Endodermal cell (in vitro differentiated cells): ENCODE measurements at places on chromosomes 1 and 21. TPM values are rescaled to one million over a fixed set of nuclear protein-coding genes. Genes with fewer than 3 reads are reported as not detected.

DNA sequence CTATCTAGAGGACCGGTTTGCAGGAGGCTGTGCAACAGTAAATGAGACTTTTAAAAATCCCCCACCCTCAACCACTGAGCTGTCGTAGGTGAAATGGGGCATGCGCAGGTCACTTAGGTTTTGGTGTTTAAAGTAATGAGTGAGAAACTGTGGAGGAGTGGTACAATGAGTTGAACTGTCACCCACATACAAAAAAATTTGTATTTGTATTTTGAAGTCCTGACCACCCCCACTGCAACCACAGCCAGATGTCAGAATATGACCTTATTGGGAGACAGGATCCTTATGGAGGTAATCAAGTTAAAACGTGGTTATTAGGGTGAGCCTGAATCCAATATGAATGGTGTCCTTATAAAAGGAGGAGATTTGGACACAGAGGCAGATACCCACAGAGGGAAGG is 1.6 kb upstream of the IRF6 start:
- DNase-seq = no peak
- no peak overlapping the region for H3K4me3 ChIP-seq
- peaks cover 4% of the 10 kb centered on the region for H3K4me1 ChIP-seq

GRCh38 chr1:61208831-61209230 is 126.5 kb downstream of the NFIA start:
- H3K4me3 ChIP-seq = no peak overlapping the region
- no peaks in the 10 kb centered on the region for H3K4me1 ChIP-seq
- no peak overlapping the region for H3K27ac ChIP-seq
- H3K36me3 ChIP-seq = no peaks in the 10 kb centered on the region

GRCh38 chr1:214018386-214019268 is 30.9 kb downstream of the PROX1 start:
- H3K36me3 ChIP-seq = no peaks in the 10 kb centered on the region
- H3K27ac ChIP-seq = no peak overlapping the region
- no peak for DNase-seq
- H3K4me1 ChIP-seq = peaks cover 9% of the 10 kb centered on the region

GRCh38 chr21:38954588-38955004 is 148.9 kb downstream of the ETS2 start:
- no peak for DNase-seq
- no peaks in the 10 kb centered on the region for H3K27me3 ChIP-seq
- H3K4me3 ChIP-seq = no peak overlapping the region
- H3K36me3 ChIP-seq = no peaks in the 10 kb centered on the region
- peaks cover 29% of the 10 kb centered on the region for H3K4me1 ChIP-seq

GRCh38 chr1:240385985-240386978 is 225.7 kb downstream of the GREM2 start:
- no peak overlapping the region for H3K27ac ChIP-seq
- H3K4me3 ChIP-seq = no peak overlapping the region
- DNase-seq = no peak
- no peaks in the 10 kb centered on the region for H3K4me1 ChIP-seq
- H3K36me3 ChIP-seq = peaks cover 51% of the 10 kb centered on the region

DNA sequence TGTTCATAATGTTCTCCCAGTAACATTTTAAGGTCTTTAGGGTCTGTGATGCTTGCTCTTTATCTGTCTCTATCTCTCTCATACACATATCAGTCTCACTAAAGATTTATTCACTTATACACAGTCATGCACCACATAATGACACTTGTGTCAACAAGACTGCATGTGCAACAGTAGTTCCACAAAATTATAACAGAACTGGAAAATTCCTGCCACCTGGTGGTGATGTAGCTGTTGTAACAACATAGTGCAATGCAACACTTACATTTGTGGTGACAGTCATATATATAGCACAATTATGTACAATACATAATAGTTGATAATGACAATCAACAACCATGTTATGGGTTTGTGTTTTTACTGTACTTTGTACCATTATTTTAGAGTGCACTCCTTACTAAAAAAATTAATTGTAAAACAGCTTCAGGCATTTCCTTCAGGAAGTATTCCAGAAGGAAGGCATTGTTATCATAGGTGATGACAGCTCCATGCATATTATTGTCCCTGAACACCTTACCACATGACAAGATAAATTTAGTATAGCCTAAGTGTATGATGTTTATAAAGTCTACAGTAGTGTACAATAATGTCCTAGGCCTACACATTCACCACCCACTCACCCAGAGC is 8.1 kb downstream of the TDRD5 start:
- no peaks in the 10 kb centered on the region for H3K4me1 ChIP-seq
- no peak overlapping the region for H3K27ac ChIP-seq
- H3K27me3 ChIP-seq = peaks cover 4% of the 10 kb centered on the region
- no peak overlapping the region for H3K4me3 ChIP-seq
- no peak for DNase-seq
- no peaks in the 10 kb centered on the region for H3K36me3 ChIP-seq

GRCh38 chr21:17003763-17004373 is 509.0 kb upstream of the CXADR start:
- H3K27me3 ChIP-seq = no peaks in the 10 kb centered on the region
- no peaks in the 10 kb centered on the region for H3K36me3 ChIP-seq
- no peak overlapping the region for H3K4me3 ChIP-seq
- H3K4me1 ChIP-seq = no peaks in the 10 kb centered on the region
- no peak for DNase-seq
- H3K27ac ChIP-seq = peak overlapping the region; percentile 94

- no peak overlapping the region for H3K27ac ChIP-seq
- no peak overlapping the region for H3K4me3 ChIP-seq
- no peak for DNase-seq
- H3K4me1 ChIP-seq = peaks cover 22% of the 10 kb centered on the region
- no peaks in the 10 kb centered on the region for H3K36me3 ChIP-seq
Measured at GRCh38 chr1:59766227-59766855, 48.4 kb upstream of the HOOK1 start.

DNA sequence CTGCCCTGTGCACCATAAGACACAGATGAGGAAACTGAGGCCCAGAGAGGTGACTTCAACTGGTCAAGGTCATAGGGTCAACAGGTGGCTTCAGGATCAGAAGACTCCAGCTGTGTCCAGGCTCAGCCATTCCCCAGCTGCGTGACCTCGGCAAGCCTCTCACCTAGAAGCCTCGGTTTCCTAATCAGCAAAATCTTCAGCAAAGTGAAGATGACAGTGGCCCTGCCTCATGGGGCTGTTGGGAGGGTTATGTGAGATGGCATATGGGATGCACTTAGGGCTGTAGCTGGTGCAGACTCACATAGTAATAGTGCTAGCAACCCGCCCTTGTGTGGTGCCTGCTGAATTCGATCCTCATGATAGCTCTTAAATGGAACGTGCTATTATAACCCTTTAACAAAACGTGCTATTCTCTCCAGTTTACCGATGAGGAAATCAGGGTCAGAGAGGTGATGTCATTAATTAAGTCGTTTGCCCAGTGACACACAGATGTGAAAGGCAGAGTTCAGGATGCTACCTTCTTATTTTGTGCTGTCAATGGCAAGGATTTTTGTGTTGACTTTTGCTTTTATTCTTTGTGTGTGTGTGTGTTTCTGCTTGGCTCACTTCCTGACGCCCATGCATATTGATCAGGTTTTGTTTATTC is 472.9 kb downstream of the MATN1 start:
- no peaks in the 10 kb centered on the region for H3K36me3 ChIP-seq
- H3K4me1 ChIP-seq = peaks cover 4% of the 10 kb centered on the region
- H3K4me3 ChIP-seq = no peak overlapping the region
- no peaks in the 10 kb centered on the region for H3K27me3 ChIP-seq
- no peak for DNase-seq
- no peak overlapping the region for H3K27ac ChIP-seq

GRCh38 chr1:204685236-204686006 is at the start of gene LRRN2:
Gene LRRN2 (minus strand): TSS chr1:204685738. CDS start chr1:204619992, 65,746 bp downstream.
- peak; percentile 79 for DNase-seq
- no peak within 1 kb of the TSS for H3K27ac ChIP-seq
- peak within 1 kb of the TSS; percentile 79 for H3K4me3 ChIP-seq

GRCh38 chr1:156933136-156933535 is 12.7 kb downstream of the LRRC71 start:
- no peak overlapping the region for H3K4me3 ChIP-seq
- peaks cover 34% of the 10 kb centered on the region for H3K36me3 ChIP-seq
- H3K27me3 ChIP-seq = peaks cover 16% of the 10 kb centered on the region
- H3K4me1 ChIP-seq = no peaks in the 10 kb centered on the region

GRCh38 chr1:241706967-241707366 is 54.9 kb downstream of the WDR64 start:
- no peaks in the 10 kb centered on the region for H3K4me1 ChIP-seq
- DNase-seq = no peak
- no peak overlapping the region for H3K27ac ChIP-seq
- H3K4me3 ChIP-seq = no peak overlapping the region
- H3K27me3 ChIP-seq = peaks cover 44% of the 10 kb centered on the region
- H3K36me3 ChIP-seq = no peaks in the 10 kb centered on the region

DNA sequence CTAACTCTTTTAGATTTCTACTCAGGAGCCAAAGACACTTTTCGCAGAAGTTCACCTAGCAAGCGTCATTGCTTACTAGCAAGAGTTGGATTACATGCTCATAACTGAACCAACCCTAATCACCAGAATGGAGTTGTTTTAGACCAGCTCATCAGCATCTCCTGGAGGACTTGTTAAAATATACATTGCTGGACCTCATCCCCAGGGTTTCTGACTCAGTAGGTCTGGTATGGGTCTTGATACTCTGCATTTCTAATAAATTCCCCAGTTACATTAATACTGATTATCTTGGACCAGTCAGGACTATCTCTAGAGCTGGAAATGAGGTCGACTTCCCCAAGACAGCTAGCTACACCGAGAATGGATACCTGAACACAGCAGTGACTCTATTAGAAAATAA is 9.7 kb upstream of the PRDX6 start:
- DNase-seq = no peak
- H3K4me3 ChIP-seq = no peak overlapping the region
- H3K36me3 ChIP-seq = peaks cover 41% of the 10 kb centered on the region

GRCh38 chr1:46802901-46803574 is 4.2 kb downstream of the CYP4B1 start:
- no peak overlapping the region for H3K4me3 ChIP-seq
- DNase-seq = no peak
- peaks cover 4% of the 10 kb centered on the region for H3K4me1 ChIP-seq
- peaks cover 15% of the 10 kb centered on the region for H3K27me3 ChIP-seq
- H3K27ac ChIP-seq = no peak overlapping the region

DNA sequence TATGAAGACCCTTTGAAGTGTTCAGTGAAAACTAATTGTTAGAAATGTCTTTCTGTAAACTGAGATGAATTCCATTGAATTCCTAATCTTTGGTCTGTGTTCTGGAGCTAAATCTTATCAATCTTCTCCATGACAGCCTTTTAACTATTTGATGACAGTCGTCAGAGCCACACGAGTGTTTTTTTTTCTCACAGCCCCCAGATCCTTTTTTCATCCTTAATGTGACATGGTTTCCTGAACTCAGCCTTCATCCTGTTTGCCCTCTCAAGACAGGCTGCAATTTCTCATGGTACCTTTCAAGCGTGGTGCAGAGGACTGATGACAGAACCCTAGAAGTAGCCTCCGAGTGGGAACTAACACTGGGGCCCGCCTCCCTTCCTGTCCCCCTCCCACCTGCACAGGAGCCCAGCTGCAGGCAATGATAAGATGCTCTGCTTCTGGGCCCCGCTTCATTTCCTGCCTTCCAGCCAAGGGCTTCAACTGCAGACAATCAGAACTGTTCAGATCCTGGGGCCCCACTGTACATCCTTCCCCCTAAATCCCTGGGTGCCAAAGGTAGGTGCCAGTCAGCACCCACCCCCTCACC is 114.6 kb upstream of the VAV3 start:
- no peaks in the 10 kb centered on the region for H3K36me3 ChIP-seq
- H3K27me3 ChIP-seq = no peaks in the 10 kb centered on the region
- H3K4me3 ChIP-seq = no peak overlapping the region
- peaks cover 4% of the 10 kb centered on the region for H3K4me1 ChIP-seq
- H3K27ac ChIP-seq = no peak overlapping the region

- H3K4me3 ChIP-seq = no peak overlapping the region
- H3K36me3 ChIP-seq = peaks cover 40% of the 10 kb centered on the region
- H3K4me1 ChIP-seq = peaks cover 2% of the 10 kb centered on the region
- H3K27me3 ChIP-seq = no peaks in the 10 kb centered on the region
- DNase-seq = peak; percentile 71
- H3K27ac ChIP-seq = no peak overlapping the region
Measured at GRCh38 chr1:231550448-231550781, 21.9 kb downstream of the TSNAX start.

- no peak for DNase-seq
- no peak overlapping the region for H3K4me3 ChIP-seq
- no peaks in the 10 kb centered on the region for H3K27me3 ChIP-seq
- no peaks in the 10 kb centered on the region for H3K4me1 ChIP-seq
- no peaks in the 10 kb centered on the region for H3K36me3 ChIP-seq
- no peak overlapping the region for H3K27ac ChIP-seq
Measured at GRCh38 chr1:50458507-50458906, 35.3 kb upstream of the DMRTA2 start.

DNA sequence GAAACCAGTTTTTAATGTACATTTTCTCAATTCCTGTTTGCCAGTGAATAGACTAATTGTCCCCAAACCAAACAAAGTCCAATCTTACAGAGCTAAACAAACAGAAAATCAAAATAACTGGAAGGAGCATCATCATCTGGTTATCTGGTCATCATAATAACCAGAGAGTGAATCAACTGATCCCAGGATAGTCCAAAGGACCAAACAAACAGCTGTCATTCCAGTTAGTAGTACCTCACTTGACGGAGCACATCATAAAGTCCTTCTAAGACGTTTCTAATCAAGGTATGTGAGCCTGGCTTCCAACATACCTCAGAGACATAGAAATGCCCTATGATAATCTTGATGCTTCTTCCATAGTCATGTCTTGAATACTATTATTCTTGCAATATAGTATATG is 240.5 kb downstream of the LTN1 start:
- no peaks in the 10 kb centered on the region for H3K4me1 ChIP-seq
- H3K36me3 ChIP-seq = no peaks in the 10 kb centered on the region
- no peak for DNase-seq
- H3K4me3 ChIP-seq = no peak overlapping the region
- no peaks in the 10 kb centered on the region for H3K27me3 ChIP-seq

GRCh38 chr1:43611950-43612349 is 38.0 kb upstream of the KDM4A start:
- no peak overlapping the region for H3K27ac ChIP-seq
- H3K36me3 ChIP-seq = peaks cover 45% of the 10 kb centered on the region
- H3K4me3 ChIP-seq = no peak overlapping the region
- no peak for DNase-seq

- H3K4me3 ChIP-seq = no peak overlapping the region
- peak; percentile 61 for DNase-seq
- peak overlapping the region; percentile 83 for H3K27ac ChIP-seq
- H3K36me3 ChIP-seq = no peaks in the 10 kb centered on the region
- H3K4me1 ChIP-seq = no peaks in the 10 kb centered on the region
- H3K27me3 ChIP-seq = no peaks in the 10 kb centered on the region
Measured at GRCh38 chr21:44548922-44549321, 2.4 kb downstream of the KRTAP10-2 start.

The ADAMTS5 gene
- total RNA-seq = 0.31 to 0.48 TPM (median 0.33 TPM) in 3 replicates
